Activated CD4-positive, CD25-positive, alpha-beta regulatory T cell (primary cell): ENCODE measurements at places on chromosomes 16 and 17.

DNA sequence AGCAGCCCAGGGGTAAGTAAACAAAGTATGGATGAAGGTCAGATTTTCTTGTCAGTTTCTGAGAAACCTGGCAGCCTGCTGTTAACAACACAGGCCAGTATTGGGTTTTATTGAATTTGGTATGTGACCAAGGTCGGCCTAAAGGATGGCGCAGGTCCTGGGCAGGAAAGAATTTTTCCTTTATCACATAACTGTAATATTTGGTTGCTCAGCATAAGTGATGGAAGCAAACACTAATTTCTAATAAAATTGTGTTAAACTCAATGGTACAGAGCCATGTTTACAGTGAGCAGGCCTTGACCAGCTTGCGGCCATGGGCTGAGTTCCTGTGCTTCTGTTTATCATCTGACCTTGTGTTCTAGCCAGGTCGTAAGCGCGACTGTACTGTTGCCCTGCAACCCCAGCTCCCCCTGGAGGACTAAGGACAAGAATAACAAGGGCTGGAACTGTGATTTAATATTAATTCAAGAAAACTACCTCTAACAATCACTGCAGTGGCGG lies 10.5 kb downstream of the POLDIP2 start:
- no peak for DNase-seq

GRCh38 chr16:18782697-18783429 lies 7.3 kb downstream of the RPS15A start:
- no peak for DNase-seq

DNA sequence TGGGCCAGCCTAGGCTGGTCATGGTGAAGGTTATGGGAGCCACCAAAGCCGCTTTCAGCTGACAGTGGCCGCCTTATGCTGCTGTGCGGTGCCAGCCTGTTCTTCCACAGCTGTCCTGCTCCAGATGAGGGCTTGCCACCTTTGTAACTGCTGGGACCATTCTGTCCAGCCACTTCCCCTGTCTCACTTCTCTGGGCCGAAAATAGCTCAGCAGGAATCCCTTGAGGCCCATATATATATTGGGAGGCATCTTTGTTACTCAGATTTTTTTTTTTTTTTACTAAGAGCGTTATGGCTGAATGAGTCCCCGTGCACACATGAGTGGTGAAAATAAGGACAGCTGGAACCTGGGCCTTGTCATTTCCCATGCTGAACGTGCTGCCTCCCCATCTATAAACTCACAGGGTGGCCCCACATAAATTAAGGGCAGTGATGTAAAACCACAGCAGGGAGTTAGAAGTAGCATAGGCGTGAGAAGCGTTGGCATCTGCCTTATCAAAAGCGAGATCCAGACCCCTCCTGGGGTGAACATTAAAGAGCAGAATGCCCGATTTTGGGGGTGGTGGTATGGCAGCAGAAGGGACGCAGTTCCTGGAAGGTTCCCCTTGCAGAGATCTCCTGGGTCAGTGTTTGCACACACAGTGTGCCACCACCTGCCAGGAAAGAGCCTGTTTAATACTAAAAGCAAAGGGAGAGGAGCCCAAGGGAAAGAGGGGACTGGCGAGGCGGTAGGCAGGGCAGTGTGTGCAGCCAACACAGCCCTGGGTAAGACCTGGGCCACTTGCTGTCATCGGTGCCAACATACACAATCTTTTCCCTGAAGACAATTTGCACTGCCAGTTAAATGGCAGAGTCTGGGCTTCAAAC lies 57.8 kb downstream of the USP43 start:
- DNase-seq = no peak

GRCh38 chr17:78759203-78759968 lies 22.7 kb downstream of the CYTH1 start:
- DNase-seq = no peak

DNA sequence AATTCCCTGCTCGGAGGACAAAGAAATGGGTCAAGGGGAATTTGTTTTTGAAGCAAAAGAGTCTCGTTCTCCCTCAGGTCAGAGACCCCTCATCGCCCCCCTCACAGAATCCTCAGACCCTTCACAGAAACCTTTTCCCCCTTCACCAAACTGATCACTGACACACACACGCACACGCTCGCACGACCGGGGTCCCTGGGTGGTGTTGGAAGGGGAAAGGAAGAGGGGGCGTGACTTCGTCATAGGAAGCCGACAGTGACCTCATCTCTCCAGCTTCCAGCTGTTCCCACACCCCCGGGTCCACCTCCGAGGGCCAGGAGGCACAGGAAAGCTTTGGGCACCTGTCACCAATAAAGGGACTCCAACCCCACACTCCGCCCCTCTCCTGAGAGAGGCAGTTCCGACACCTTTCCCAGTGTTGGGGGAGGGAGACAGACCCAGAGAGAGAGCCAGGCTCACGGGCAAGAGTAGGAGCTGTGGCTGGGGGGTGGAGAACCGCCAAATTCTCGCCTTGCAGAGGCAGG lies 1.2 kb downstream of the ASGR1 start:
- DNase-seq = no peak

DNA sequence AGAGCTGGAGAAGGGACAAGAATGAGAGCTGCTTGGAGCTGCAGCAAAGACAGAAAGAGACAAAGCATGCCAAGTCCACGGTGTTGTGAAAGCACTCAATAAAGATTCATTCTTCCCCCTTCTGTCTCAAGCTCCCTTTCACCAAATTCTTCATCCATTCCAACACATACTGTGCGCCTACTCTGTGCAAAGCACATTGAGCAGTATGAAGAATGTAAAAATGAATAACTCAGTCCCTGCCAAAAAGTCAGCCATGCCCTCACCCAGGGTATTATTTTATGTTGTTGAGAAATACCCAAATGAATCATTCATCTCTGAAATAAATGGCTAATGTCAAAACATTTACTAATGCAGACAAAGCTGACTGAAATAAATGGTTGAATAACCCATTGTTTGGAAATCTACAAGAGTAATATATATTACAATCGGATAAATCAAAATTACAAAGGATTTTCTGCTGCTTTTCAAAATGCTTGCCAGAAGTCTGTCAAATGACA lies 282.9 kb upstream of the IRX5 start:
- no peak for DNase-seq

- DNase-seq = no peak
Measured at GRCh38 chr17:55811536-55811935, 60.7 kb downstream of the PCTP start.

GRCh38 chr16:81514041-81514559 lies 69.5 kb downstream of the CMIP start:
- no peak for DNase-seq

DNA sequence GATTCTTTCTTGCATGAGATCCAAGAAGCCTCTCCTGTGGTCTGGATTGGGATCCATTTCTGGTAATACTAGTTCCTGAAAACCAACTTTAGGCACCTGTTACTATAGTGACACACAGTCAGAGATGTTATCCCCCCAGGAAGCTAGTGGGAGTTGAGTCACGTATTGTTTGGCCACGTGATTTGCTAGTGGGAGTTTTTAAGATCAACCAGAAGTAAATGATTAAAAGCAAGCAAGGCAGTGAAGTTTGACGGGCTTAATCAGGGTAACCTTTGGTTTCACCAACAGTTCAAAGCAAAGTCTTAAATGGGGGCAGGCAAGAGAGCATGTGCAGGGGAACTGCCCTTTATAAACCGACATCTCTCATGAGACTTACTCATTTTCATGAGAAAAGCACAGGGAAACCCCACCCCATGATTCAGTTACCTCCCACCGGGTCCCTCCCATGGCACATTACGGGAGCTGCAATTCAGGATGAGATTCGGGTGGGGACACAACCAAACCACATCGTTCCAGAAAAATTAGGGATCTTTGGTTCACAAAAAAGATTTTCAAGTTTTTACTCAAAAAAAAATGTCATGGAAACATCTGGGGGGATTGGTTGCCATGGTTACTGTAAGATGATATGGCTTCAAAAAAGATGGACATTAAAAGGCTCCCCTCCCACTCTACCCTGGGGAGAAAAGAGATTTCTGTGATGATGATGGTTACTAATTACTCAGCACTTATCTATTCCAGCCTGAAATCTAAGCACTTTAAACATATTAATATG lies 483.1 kb upstream of the ERCC4 start:
- DNase-seq = no peak

GRCh38 chr16:568401-569258 lies 1.1 kb upstream of the PIGQ start:
- no peak for DNase-seq

GRCh38 chr17:8643855-8644506 lies 13.5 kb upstream of the MYH10 start:
- no peak for DNase-seq
